Fibroblast of villous mesenchyme (primary cell): ENCODE measurements at places on chromosomes 3 and 15. TPM values are rescaled to one million over a fixed set of nuclear protein-coding genes. Genes with fewer than 3 reads are reported as not detected.

Gene GNAT1
- not detected in 2 replicates for total RNA-seq

Gene ISLR
- total RNA-seq, result 73.8 and 83.4 TPM in 2 replicates

Gene FSD2
- total RNA-seq, result not detected in 2 replicates

Gene CGNL1
- total RNA-seq, result 0.43 and 0.64 TPM in 2 replicates

Gene BCL2A1
- total RNA-seq, result not detected in 2 replicates

Gene ITPR1
- total RNA-seq, result 13.9 and 16.4 TPM in 2 replicates

Gene GOLGA6D
- not detected in 2 replicates for total RNA-seq

Gene FBLN2
- 30.2 and 50.6 TPM in 2 replicates for total RNA-seq

Gene FRMD4B
- total RNA-seq, result under 0.01 TPM in 2 replicates

Gene TRIM59
- 29.6 and 47.5 TPM in 2 replicates for total RNA-seq

Gene REC114
- total RNA-seq, result not detected in 2 replicates

Gene MOBP
- not detected in 2 replicates for total RNA-seq

Gene GHRL
- 0.32 TPM in 1 of 2 replicates, not detected in the other for total RNA-seq

Gene SUCNR1
- 0.32 and 0.43 TPM in 2 replicates for total RNA-seq

Gene PLSCR2
- total RNA-seq, result 0.43 TPM in 1 of 2 replicates, not detected in the other

Gene CIDEC
- not detected in 2 replicates for total RNA-seq

Gene U2SURP
- total RNA-seq, result 76.0 and 86.4 TPM in 2 replicates

Gene CHAC1
- total RNA-seq, result 13.4 and 62.2 TPM in 2 replicates

Gene NPAP1
- total RNA-seq, result not detected in 2 replicates

Gene CLDN16
- total RNA-seq, result under 0.01 and 0.43 TPM in 2 replicates

Gene PPCDC
- 7.4 and 7.8 TPM in 2 replicates for total RNA-seq

Gene FAM107A
- not detected in 2 replicates for total RNA-seq

Gene HDC
- not detected in 2 replicates for total RNA-seq

Gene PLCL2
- total RNA-seq, result 3.9 and 5.6 TPM in 2 replicates

Gene ASB14
- total RNA-seq, result not detected in 2 replicates

Gene CPA3
- total RNA-seq, result under 0.01 TPM in 1 of 2 replicates, not detected in the other

Gene TERC
- total RNA-seq, result 168 and 175 TPM in 2 replicates

Gene GOLGA8S
- under 0.01 TPM in 2 replicates for total RNA-seq

Gene PLS1
- 1.6 and 3.0 TPM in 2 replicates for total RNA-seq

Gene CNBP
- 197 and 202 TPM in 2 replicates for total RNA-seq

Gene CCDC51
- 15.5 and 21.2 TPM in 2 replicates for total RNA-seq

Gene IQCB1
- total RNA-seq, result 17.7 and 18.1 TPM in 2 replicates

Gene CPLX3
- total RNA-seq, result not detected in 2 replicates
